ENCODE measurements at places on chromosomes 16 and 17.

DNA sequence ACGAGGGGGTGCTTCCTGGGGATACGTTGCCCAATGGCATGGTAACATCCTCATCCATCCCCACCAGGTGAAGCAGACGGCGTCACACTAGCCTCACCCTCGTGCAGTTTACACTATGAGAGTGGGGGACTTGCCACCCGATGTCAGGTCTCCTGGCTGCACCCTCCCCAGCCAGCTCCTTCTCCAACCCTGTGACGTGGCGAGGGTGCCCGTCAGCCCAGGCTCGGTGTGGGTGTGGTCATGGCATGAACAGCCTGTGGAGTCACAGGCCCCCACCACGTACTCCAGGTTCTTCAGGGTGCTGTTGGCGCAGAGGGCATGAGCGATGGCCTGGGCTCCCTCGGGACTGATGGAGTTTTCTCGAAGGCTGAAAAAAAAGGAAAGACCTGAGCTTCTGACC lies 28.3 kb downstream of the NLRC3 start:
- DNase-seq: no peak

- DNase-seq: no peak
Measured at GRCh38 chr16:79794941-79795340, 194.4 kb upstream of the MAF start.

GRCh38 chr16:6232056-6232455 lies 1100.6 kb upstream of the RBFOX1 start:
- DNase-seq: no peak

DNA sequence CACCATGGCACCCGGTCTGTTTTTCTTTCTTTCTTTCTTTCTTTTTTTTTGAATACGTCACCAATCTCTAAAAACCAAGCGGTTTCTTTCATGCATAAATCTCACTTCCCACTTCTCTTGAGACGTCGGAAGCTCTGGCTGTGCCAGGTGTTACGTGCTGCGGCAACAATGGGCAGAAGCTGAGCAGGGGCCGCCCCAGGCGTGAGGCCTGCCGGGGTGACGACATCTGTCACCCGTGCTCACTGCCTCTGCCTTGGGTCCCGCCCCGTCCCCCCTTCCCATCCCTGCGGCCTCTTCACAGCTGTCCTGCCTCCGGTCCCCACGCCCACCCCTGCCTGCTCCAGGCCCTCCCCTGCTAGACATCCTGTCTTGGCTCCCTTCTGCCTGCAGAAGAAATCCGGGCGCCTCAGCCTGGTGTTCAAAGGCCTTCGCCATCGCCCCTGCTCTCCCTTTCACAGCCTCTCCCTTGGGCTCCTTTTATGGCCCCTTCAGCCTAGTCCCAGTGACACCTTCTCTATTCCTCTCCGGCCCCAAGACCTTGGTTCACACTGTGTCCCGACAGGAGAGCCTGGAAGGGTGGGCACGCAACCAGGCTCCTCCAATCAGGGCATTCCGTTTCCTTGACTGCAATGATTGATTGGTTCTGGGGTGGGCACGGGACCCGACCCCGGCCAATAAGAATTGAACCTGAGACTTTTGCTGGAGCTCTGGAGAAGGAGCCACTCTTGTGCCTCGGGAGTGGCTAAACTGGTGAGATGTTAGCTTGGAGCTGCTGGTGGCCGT lies 4.8 kb downstream of the P2RX1 start:
- DNase-seq: peak; percentile 88

DNA sequence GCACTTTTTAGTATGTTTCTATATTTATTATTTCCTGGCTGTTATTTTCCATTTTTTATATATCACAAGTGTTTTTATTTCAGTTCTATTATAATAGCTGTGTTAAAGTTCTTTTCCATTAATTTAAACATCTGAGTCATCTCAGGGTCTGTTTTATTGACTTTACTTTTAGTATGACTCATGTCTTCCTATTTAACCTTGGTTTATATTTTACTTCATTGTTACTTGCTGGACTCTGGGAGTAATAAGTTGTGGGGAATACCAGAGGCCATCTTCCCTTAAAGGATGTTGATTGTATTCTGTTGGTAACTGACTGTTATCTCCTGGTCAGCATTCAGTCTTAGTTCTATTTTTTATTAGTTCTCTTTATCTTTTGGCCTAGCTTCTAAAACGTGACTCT lies 1508.2 kb downstream of the CDH11 start:
- no peak for DNase-seq

GRCh38 chr16:20347666-20348364 lies 4.7 kb downstream of the UMOD start:
- DNase-seq: no peak

DNA sequence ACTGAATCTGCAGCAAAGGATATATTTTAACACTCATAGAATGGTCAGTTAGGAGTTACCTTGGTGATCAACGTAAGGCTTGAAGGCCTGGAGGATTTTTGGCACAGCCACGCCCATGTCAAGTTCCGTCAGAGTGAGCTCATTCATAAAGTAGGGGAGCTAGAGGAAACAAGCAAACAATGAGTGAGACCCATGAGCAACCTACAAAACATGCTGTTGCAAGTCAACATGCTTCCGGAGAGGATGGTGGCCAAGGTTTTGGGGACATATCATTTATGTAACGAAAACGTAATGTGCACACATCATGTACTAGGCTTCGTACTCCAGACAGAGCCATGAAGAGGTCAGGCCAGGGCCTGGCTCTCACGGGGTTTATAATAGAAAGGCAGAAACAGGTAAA lies 41.1 kb upstream of the ERN1 start:
- DNase-seq: no peak

GRCh38 chr17:57528058-57528451 lies 217.0 kb downstream of the CCDC182 start:
- DNase-seq: no peak

DNA sequence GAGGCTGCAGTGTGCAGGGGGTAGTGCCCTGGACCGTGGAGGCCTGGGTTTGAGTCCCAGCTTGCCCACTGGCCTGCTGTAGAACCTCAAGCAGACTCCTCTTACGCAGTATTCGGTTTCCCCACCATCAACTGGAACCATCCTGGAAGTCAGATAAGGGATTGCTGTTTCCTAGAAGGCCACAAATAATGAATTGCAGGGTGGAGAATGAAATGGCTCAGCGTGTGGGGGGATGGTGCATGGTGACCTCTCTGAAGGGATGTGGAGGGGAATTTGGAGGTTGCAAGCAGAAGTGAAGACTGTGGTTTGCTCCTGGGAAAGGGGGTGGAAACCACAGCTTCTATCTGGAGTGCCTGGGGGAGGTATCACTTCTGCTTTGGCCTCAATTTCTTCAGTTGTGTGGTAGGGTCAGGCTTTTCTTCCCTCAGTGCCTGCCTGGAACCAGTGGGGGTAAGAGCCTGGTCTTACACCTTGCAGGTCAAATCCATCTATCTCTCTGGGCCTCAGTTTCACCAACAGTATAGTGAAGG lies 1.7 kb downstream of the ADGRG5 start:
- peak; percentile 72 for DNase-seq

DNA sequence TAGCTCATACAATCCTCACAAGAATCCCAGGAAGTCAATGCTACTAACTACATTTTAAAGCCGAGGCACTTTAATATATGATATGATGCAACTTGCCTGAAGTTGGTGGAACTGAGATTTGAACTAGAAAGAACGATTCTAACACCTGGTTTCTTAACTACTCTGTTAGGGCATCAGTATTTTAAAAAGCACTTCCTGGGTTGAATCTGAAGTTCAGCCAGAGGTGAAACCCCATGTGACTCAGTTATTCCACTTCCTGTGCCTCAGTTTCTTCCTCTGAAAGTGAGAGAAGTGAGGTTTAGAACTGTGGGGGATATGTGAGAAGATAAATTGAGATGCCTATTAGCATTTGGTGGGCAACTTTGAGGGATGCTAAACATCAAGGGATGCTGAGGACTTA lies 129.4 kb upstream of the ANKFN1 start:
- no peak for DNase-seq

DNA sequence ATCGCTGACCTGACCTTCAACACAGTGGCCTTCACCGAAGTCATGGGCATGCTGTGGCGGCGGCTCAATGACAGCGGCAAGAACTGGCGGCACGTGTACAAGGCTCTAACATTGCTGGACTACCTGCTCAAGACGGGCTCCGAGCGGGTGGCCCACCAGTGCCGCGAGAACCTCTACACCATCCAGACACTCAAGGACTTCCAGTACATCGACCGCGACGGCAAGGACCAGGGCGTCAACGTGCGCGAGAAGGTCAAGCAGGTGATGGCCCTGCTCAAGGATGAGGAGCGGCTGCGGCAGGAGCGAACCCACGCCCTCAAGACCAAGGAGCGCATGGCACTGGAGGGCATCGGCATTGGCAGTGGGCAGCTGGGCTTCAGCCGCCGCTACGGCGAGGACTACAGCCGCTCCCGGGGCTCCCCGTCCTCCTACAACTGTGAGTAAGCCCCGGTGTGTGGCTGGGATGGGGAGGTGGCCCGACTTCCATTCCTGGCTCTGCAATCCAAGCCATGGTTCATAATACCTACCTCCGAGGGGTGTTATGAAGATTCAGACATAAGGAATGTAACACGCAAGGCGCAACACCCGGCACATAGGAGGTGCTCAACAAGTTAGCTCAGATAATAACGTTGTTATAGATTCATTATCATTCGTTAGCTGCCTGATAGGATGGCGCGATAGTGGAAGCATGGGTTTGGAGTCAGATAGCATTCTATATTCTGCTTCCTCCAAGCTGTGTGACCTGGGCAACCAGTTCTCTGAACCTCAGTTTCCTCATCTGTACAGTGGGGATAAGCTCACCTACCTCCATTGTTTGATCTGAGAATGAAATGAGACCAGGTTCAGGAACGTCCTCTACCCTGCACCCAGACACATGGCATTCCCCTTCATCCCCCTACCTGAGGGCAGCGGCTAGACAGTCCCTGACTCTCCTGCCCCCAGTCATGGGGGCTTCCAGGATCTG lies 4.4 kb downstream of the EPN3 start:
- no peak for DNase-seq

DNA sequence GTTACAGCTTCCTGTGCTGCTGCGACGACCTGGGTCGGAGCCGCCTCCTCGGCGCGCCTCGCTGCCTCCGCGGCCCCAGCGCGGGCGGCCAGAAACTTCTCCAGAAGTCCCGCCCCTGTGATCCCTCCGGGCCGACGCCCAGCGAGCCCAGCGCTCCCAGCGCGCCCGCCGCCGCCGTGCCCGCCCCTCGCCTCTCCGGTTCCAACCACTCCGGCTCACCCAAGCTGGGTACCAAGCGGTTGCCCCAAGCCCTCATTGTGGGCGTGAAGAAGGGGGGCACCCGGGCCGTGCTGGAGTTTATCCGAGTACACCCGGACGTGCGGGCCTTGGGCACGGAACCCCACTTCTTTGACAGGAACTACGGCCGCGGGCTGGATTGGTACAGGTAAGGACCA lies 746 bp downstream of the HS3ST2 start:
- no peak for DNase-seq

DNA sequence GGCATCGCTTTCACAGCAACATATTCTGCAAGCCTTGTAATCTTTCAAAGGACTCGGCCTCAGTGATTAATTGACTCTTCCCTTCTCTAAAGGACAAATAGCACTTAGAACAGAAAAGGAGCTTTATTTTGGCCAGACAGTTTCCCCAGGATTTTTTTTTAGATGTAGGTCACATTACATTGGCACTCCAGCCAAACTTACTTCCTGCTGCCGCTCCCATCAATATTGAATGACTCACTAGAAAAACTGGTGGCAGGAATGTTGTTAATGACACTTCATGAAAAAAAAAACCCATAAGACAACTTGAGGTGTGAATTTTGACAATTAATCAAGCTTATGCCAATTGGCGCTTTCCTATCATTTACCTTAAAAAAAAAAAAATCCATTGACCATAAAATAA lies 432.6 kb downstream of the TOX3 start:
- no peak for DNase-seq

- DNase-seq: no peak
Measured at GRCh38 chr16:49366669-49367068, 6.9 kb upstream of the C16orf78 start.

DNA sequence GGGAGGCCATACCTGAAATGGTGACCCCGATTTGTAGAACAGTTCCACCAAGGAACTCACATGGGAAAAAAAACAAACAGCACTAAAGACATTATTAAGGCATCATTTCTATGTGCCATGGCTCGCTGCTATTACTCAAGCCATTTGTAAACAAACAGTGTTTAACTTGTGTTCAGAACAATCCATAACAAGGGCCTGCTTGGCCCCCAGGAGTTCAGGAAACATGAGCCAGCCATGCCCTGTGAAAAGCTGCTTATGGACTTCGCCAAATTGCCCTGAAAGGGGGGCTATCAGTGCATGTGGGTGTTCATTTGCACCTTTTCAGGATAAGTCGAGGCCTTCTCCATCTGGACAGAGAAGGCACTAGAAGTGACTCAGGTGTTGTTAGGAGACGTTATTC lies 8.0 kb downstream of the POLR3K start:
- no peak for DNase-seq

DNA sequence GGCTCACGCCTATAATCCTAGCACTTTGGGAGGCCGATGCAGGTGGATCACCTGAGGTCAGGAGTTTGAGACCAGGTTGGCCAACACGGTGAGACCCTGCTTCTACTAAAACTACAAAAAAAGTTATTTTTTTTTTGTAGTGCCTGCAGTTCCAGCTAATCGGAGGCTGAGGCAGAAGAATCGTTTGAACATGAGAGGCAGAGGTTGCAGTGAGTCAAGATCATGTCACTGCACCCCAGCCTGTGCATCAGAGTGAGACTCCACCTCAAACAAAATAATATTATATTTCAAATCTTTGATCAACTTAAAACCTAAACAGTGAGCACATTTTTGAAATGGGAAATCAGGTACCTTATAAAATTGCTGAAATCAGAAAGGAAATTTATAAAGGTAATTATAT lies 36.5 kb downstream of the NCOR1 start:
- no peak for DNase-seq

GRCh38 chr17:35291802-35292201 lies 48.9 kb downstream of the SLFN5 start:
- DNase-seq: no peak

DNA sequence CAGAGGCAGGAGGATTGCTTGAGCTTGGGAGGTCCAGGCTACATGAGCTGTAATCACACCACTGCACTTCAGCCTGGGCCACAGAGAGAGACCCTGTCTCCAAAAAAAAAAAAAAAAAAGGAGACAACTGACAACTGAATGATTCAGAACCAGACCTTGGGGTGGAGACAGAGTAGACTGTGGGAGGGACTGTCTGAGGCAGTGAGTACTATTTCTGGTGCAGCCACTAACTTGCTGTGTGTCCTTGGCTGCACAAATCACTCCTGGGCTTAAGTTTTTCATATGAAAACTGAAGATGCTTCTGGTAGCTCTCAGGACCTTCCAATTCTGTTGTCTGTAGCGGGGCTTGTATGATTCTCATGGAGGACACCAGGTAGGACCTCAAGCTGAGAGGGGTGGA lies 5.8 kb downstream of the ASB16 start:
- no peak for DNase-seq

- no peak for DNase-seq
Measured at GRCh38 chr16:4052801-4053293, 63.4 kb downstream of the ADCY9 start.

- DNase-seq: no peak
Measured at GRCh38 chr16:86524029-86524428, 13.7 kb downstream of the FOXF1 start.

Measured in GM10248 (cell line).